Left renal pelvis (tissue), 4 donors: ENCODE measurements at places on chromosomes 2 and 18. TPM values are rescaled to one million over a fixed set of nuclear protein-coding genes. Genes with fewer than 3 reads are reported as not detected.

GRCh38 chr2:165055082-165055851 is 99.9 kb upstream of the SLC38A11 start:
- no peak for DNase-seq

- DNase-seq: no peak
Measured at GRCh38 chr2:150909090-150909489, 352.6 kb downstream of the RBM43 start.

- no peak for DNase-seq
Measured at GRCh38 chr18:36885981-36886380, 57.1 kb downstream of the KIAA1328 start.

DNA sequence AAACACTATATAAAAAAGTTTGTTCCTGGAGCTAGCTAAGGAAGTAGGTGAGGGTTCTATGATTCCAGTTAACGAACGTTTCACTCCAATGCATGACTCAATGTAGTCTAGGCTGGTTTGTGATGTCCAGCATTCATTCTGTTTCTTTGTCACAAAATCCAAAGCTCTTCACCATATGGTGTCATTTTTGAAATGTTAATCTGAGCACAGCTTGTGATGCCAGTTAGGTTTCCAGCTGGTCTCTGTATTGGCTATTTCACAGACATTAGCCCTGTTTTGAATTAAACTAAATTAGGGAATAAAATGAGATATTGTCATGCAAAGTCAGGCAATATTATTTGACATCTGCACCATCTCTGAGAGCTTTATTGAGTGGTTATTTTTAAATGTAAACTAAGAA is 159.4 kb downstream of the RBM43 start:
- DNase-seq: no peak

Gene ACVR2A
- 27.1 TPM for polyA plus RNA-seq

DNA sequence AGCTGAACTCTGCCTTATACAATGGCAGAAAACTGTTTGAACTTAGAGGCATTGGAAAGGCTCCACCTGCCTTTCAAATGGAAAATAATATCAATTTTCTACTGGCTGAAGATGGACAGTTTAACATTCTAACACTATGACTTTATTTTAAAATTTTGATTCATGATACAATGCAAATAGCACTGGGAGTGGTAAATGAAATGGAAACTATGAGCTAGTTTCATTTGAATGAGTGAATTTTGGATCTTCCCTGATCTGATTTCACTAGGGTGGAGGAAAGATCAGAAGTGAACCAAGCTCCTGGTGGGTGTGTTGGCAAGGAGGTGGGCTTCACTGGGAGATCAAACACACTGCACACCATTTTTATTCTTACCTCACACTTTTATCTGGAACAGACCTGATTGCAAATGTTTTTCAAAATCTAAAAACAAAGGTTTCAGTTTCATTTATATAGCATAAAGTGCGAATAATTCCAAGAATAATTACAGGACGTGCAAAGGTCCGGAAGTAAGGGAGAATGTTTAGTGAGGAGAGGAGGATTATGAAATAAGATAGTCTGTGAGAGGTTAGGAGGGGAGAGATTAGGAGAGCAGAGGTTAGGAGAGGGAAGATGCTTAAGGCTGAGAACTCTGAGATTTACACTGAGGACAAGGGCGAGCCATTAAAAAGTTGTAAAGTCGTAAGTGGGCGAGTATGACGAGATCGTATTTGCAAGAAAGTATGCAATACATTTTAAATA is 18.6 kb upstream of the MBP start:
- DNase-seq: no peak

Gene KIAA2012
- polyA plus RNA-seq: 0.17 TPM

Gene SDC1
- polyA plus RNA-seq: 20.7 TPM

DNA sequence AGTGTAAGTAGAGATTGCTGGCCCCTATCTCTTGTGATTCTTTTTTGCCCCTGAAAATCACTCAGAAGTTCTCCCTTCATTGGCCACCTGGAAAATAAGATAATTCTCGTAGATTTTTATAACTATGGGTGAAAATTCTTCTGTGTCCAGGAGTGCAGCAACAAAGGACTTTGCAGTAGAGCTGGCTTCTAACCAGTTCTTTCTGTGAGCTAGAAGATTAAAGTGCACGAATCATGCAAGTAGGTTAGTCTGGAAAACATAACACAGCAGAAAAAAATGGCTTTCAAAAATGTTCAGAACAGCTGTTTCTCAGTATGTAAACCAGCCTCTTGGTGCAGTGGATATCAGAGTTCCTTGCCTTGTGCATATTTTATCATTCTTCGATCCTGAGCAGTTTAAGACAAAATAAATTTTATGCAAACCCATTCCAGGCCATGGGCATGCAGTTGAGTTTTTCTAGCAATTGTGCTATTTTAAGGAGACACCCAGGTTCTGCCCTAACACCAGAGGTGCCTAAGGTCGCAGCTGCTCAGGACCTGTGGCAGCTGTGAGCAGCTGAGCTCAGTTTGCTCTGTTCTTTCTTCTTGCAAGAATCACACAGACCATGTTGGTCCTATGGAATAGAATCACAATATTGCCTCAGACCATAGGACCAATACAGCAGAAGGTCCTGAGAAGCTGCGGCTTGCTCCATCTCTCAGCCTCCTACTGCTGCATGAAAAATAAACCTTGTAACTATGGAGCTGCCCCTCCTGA is 80.9 kb upstream of the BCL2L11 start:
- DNase-seq: no peak

GRCh38 chr2:195620501-195620900 is 36.5 kb upstream of the SLC39A10 start:
- DNase-seq: no peak

DNA sequence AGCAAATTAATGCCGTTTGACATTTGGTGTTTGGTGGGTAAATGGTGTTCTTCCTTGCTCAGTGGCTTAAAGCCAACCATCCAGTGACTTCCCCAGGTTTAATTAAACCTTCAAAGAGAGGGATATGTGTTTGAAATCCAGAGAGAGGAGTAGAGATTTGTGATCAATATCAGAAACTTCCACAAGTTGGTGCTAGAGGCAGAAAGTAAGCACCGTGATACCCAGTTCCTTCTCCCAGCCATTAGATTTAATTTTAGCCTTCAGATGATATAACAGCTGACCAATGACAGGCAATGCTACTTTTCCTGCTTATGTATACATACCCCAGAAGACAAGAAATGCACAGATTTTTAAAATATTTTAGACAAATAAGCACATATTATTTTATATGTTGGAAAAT is 398.5 kb downstream of the CDH2 start:
- DNase-seq: no peak

Gene ALPG
- polyA plus RNA-seq: not detected

- no peak for DNase-seq
Measured at GRCh38 chr2:190267302-190267701, 52.3 kb downstream of the HIBCH start.
